ENCODE measurements at places on chromosomes 5 and 9. TPM values are rescaled to one million over a fixed set of nuclear protein-coding genes. Genes with fewer than 3 reads are reported as not detected.

IFNA2 gene
- not detected for total RNA-seq

TMEM174 gene
- total RNA-seq, result not detected

- DNase-seq, result no peak
These were observed 35.3 kb upstream of the CDKN2AIPNL start for GRCh38 chr5:134446938-134447337.

DNA sequence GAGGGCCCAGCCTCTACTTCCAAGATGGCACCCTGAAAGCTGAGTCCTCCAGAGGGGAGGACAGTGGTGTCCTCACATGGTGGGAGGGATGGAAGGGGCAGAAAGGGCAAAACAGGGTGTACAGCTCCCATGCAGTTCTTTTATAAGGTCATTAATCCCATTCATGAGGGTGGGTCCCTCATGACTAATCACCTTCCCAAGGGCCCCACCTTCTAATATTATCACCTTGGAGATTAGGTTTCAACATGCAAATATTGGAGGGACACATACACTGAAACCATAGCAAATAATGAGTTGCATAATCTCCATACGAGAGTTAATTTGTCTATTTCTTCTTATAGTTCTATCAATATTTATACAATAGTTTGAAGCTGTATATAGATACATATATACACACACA, 5.8 kb upstream of the ZBTB43 start:
- no peak for DNase-seq

DNA sequence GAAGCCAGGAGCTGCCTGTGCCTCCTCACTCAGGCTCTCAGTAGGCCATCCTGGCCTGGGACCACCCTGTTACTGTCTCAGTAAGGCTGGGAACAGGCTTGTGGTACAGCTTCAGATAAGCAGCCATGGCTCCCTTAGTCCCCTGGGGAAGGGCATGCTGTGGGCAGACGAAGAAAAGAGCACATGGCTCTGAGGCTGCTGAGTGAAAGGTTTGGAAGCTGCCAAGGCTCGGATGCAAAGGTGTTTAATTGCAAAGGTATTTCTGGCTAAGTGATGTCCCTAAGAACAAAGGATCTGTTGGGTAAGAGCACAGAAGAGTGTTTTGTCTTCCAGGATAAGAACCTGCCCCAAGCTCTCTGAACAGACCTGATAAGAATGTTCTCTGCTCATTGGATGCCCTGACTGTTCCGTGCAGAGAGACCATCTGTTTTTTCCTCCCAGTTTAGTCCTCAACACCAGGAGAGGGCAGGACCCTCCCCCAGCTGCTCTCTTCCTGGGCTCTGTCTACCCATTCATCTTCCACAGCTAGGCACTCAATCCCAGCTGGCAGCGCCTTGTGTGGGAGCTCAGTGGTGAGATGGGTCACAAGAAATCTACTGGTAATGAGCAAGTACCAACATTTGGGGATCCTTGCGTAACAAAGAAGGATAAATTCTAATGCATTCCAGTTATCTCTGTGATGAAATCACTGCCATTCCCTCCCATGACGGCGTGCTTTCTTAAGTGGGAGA, 17.7 kb downstream of the ANGPTL2 start:
- DNase-seq, result peak; percentile 34

GRCh38 chr5:44048276-44048984, 340.8 kb downstream of the FGF10 start:
- DNase-seq, result no peak

DNA sequence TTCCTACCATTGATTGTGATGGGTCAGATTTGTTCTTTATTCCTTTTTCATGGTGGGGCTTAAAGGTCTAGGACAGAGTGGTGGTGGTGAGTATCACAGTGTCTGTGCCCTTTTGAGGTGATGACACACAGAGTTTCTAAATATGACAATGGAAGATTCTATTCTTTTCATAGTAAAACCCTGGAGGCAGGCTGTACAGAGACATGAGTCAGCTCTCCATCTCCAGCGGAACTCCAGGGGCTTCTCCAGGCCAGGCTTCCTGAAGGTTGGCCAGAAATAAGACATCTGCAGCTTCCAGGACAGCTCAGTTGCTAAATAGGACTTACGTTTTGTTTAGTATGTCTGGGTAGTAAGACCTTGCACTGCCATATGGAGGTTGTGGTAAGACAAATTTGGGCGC, 229.5 kb downstream of the CD180 start:
- DNase-seq, result no peak

DNA sequence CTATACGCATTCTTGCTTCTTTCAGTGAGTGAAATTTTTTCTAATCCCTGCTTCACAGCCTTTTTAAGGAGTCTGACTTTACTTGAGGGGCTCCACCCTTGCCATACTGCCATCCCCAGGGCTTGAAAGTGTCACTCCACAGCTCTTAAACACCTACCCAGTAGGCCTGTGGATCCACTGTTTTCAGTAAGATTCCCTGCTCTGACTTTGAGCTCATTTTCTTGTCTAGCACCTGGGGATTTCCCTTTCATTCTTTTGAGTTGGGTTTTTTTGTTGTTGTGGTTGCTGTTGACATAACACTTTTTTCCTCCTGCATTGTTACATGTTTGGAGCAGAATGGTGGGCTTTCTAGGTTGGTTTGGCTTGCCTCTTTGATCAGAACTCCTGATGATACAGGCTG, 23.6 kb downstream of the SREK1IP1 start:
- DNase-seq, result no peak
